Neuronal stem cell (in vitro differentiated cells): ENCODE measurements at places on chromosomes 5 and 9.
A peak's percentile ranks its signal among the peaks of the same experiment; 100 is the strongest.

DNA sequence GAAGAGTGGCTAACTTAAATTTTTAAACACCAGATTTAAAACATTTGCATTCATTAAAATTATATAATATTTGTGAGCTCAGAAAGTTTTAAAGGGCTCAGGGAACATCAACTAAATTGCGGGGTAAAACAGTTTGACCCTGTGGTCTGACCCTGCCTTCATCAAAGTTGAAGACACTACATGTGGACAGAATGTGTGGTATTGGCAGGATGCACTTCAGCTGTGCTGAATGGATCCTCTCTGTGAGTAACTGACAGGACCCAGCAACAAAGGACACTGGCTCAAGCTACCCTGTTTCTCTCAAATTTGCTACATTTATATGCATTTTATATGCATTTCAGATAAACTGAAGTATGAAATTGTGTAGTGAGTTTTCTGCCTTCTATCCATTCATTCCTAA, 288.5 kb downstream of the ZNF608 start:
- H3K4me1 ChIP-seq: peaks cover 13% of the 10 kb centered on the region
- H3K27ac ChIP-seq: no peak overlapping the region
- no peaks in the 10 kb centered on the region for H3K36me3 ChIP-seq
- no peaks in the 10 kb centered on the region for H3K27me3 ChIP-seq
- no peak overlapping the region for H3K4me3 ChIP-seq
- no peak for DNase-seq

- DNase-seq: peak; percentile 30
- H3K4me1 ChIP-seq: peaks cover 7% of the 10 kb centered on the region
- peaks cover 93% of the 10 kb centered on the region for H3K27me3 ChIP-seq
- no peaks in the 10 kb centered on the region for H3K36me3 ChIP-seq
- no peak overlapping the region for H3K27ac ChIP-seq
Measured at GRCh38 chr9:109499631-109500410, 1.7 kb upstream of the PTPN3 start.

DNA sequence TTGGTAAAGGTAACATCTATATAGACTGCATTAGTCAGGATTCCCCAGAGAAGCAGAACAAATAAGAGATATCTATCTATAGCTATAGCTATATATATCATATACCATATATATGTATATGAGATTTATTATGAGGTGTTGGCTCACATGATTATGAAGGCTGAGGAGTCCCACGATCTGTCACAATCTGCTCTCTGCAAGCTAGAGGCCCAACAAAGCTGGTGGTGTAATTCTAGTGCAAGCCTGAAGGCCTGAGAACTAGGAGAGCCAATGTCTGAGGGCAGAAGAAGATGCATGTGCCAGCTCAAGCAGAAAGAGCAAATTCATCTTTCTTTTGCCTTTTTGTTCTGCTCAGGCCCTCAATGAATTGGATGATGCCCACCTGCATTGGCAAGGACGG, 102.2 kb upstream of the PLPPR1 start:
- DNase-seq: no peak
- no peaks in the 10 kb centered on the region for H3K36me3 ChIP-seq
- no peaks in the 10 kb centered on the region for H3K4me1 ChIP-seq
- no peak overlapping the region for H3K27ac ChIP-seq
- H3K4me3 ChIP-seq: no peak overlapping the region

DNA sequence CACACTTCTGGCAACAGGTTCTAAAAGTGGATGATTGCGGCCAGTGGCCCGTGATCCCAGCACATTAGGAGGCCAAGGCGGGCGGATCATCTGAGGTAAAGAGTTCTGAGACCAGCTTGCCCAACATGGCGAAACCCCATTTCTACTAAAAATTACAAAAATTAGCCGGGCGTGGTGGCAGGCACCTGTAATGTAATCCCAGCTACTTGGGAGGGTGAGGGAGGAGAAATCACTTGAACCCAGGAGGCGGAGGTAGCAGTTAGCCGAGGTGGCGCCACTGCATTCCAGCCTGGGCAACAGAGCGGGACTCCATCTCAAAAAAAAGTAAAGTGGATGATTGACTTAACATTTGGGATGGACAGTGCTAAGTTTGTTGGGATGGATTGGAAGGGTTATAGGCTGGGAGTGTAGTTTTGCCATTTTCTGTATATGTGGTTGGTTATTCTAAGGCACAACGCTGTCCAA, 3.4 kb downstream of the MATR3 start:
- H3K4me3 ChIP-seq: no peak overlapping the region
- H3K27ac ChIP-seq: no peak overlapping the region
- no peaks in the 10 kb centered on the region for H3K27me3 ChIP-seq
- peaks cover 4% of the 10 kb centered on the region for H3K4me1 ChIP-seq
- peaks cover 50% of the 10 kb centered on the region for H3K36me3 ChIP-seq

- no peaks in the 10 kb centered on the region for H3K27me3 ChIP-seq
- peak; percentile 20 for DNase-seq
- no peak overlapping the region for H3K27ac ChIP-seq
Measured at GRCh38 chr5:37722236-37723161, 117.3 kb downstream of the GDNF start.

GRCh38 chr9:92656537-92656925, 13.4 kb downstream of the IPPK start:
- H3K4me1 ChIP-seq: peaks cover 9% of the 10 kb centered on the region
- DNase-seq: no peak

DNA sequence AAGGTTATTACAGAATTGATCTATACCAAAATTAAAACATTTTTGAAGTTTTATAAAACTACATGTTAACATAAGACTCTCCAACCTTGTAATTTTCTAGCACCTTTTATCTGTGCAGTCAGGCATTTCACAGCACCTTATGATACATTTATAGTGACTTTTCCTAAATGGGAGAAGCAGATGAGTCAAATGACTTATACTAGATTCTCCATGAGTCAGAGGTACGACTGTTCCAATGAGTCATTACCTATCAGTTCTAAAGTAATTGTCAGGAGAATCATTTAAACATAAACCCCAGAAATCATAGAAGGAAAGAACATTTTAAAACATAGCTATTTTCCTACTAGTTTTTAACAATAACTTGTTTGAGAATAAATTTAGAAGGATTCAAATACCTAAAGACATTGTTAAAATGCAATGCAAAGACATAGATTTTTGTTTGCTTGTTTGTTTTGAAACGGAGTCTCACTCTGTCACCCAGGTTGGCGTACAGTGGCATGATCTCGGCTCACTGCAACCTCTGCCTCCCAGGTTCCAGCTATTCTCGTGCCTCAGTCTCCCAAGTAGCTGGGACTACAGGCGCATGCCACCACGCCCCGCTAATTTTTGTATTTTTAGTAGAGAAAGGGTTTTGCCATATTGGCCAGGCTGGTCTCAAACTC, 34.7 kb upstream of the DMXL1 start:
- no peak for DNase-seq
- H3K4me3 ChIP-seq: no peak overlapping the region
- H3K27ac ChIP-seq: no peak overlapping the region
- no peaks in the 10 kb centered on the region for H3K27me3 ChIP-seq

- H3K36me3 ChIP-seq: no peaks in the 10 kb centered on the region
- H3K27me3 ChIP-seq: no peaks in the 10 kb centered on the region
- no peak for DNase-seq
- H3K27ac ChIP-seq: no peak overlapping the region
- H3K4me1 ChIP-seq: peaks cover 9% of the 10 kb centered on the region
- H3K4me3 ChIP-seq: no peak overlapping the region
Measured at GRCh38 chr5:159021136-159021900, 78.4 kb downstream of the EBF1 start.

DNA sequence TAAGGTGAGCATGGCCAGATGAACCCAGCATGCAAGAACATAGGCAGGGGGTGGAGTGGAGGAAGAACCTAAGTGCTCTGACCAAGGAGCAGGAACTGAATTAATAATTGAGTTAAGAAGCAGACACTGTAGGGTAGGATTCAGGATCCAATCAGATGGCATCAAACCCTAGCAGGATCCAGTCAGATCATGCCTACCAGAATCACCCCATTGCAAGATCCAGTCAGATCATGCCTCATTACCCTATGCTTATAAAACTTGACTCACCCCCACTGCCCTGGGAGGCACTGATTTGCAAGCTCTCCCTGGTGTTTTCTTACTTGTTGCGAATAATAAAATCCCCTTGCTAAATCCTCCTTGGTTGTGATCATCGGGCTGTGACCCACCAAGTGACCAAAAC, 19.7 kb downstream of the TUSC1 start:
- H3K36me3 ChIP-seq: no peaks in the 10 kb centered on the region
- H3K27me3 ChIP-seq: no peaks in the 10 kb centered on the region
- H3K4me3 ChIP-seq: no peak overlapping the region
- DNase-seq: no peak
- no peak overlapping the region for H3K27ac ChIP-seq
- H3K4me1 ChIP-seq: no peaks in the 10 kb centered on the region

DNA sequence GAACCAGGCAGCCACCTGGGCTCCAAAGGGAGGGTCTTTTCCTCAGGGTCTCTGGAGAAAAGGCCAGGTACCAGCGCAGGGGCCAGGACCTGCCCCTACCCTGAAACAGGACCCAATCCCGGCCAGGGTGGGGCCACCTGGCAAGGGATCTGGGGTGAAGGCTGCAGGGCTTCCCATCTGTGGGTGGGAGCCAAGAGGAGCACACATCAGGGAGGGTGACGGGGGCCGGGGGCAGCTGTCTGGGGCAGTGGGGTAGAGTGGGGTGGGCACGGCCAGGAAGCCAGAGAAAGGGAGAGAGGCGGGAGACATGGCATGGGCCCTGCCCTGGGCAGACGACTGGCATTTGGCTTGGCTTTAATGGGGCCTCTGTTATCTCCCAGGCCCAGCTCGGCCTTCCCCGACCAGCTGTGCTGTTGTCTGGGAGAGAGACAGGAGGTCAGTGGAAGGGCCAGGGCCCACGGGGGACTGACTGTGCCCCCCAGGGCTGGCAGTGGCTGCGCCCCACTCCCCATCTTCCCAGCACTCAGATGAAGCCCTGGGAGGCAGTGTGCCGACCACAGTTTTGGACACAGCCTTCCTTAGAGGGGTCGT, 57.2 kb upstream of the RNF130 start:
- no peaks in the 10 kb centered on the region for H3K27me3 ChIP-seq
- DNase-seq: no peak
- H3K36me3 ChIP-seq: no peaks in the 10 kb centered on the region
- no peak overlapping the region for H3K27ac ChIP-seq
- H3K4me3 ChIP-seq: no peak overlapping the region
- H3K4me1 ChIP-seq: no peaks in the 10 kb centered on the region
